ENCODE measurements at places on chromosomes 13 and 19.

- DNase-seq = no peak
Measured at GRCh38 chr13:32016631-32017030, 14.9 kb upstream of the FRY start.

- no peak for DNase-seq
Measured at GRCh38 chr13:33296793-33297425, 11.4 kb upstream of the STARD13 start.

DNA sequence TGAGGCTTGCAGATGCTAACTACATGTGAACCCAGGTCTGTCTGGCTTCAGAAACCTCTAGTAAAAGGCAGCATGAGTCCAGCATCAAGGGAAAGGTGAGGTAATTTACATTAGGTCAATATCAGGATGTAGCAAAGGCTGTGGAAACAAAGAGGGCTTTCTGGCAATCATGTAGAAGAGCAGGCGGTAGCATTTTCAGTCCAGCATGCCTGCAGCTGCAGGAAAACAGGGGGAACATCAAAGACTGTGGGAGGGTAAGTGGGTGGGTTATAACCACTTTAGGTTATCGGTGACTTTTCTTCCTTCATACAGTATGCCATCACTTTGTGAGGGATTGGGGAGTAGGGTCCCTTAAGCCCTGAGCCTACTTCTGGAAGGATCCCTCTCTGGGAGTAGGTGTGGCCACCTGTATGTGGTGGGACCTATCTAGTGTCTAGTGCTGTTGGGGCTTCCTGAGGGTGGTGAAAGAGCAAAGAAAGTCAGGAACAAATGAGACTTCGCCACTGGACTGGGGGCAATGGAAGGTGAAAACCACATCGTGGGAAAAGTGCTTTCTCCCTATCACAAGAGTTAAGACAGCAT is 10.8 kb downstream of the SUGP2 start:
- no peak for DNase-seq

DNA sequence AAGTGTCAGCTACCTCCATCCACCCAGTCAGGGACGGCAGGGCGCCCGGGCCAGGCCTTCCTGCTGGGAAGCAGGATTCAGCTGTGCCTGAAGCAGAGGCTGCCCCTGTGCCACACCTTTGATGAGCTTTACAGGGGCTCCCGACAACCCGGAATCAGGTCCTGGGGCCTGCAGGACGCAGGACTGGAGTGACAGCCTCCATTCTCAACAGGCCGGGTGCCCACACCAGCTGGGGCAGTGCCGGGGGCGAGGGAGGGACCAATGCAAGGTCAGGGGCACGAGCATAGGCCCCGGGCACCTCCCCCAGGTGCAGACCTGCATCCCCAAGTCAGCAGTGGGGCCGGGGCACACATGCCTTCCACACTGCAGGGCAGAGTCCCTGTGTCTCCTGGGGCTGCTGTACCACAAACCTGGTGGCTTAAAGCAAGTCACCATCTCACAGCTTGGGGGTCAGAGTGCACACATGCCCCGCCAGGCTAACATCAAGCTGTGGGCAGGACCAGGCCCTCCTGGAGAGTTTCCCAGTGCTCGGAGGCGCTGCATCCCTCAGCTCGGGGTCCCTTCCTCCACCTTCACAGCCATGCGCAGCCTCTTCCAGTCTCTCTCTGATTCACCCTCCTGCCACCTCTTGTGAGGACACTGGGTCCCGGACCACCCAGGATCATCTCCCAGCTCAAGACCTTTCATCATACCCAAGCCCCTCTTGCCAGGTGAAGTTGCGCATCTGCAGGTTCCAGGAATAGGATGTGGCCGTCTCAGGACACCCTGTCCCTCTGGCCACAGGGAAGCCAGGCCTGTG is 13.4 kb downstream of the UBXN6 start:
- no peak for DNase-seq

DNA sequence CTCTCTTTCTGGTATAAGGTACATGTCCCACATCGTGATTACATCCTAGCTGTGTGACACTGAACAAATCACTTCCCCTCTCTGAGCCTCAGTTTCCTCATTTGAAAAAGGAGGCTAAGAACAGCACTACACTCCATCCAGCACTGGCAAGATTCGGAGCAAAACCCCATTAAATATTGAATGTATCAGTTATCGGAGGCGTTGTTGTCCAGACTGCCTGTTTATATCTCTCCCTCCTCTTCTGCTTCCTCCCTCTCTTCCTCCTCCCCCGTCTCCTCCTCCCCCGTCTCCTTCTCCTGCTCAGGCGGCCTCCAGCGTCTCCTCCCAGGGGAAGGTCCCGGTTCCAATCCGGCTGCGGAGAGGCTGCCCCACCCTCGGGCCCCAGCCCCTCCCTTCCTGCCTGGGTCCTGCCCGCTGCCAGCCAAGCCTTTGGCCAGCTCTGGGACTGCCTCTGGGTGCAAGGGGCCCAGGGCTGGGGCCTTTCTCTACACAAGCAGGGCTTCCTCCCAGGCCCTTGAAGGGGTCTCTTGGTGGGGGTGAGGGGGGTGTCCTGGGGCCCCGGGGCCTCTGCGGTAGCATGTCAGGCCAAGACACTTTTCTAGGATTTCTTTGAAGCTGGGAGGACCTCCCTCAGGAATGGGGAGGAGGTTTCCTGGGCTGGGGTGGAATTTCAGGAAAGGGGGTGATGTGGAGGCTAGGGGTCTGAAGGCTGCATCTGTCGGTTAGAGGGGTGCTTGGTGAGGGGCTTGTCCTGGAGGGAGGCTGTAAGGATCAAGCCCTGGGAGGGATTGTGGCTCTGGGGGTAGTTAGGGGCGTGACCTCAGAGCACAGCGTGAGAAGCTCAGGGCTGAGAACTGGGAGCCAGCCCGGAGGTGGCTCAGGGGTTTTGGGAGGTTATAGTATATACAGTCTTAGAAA is 1.9 kb downstream of the RRAS start:
- DNase-seq = no peak

- DNase-seq = no peak
Measured at GRCh38 chr13:78601874-78602560, 1.3 kb downstream of the POU4F1 start.

DNA sequence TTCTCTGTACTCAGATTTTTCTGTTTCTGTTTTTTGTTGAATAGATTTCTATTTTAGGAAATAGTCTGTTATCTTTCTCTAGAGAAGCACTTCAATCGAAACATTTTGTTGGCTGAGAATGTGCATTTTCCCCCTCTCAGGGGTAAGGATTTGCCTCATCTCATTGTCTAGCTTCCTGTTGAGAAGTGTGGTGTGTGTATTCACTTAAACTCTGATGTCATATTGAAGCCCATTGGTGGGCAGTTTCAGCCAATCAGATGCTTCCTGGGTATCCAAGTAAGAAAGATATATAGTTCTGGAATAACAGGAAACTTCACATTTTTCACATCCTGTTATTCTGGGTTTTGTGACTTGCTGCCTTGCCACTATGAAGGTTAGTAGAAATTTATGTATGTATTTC is 87.6 kb downstream of the ARHGEF7 start:
- DNase-seq = peak; percentile 56

DNA sequence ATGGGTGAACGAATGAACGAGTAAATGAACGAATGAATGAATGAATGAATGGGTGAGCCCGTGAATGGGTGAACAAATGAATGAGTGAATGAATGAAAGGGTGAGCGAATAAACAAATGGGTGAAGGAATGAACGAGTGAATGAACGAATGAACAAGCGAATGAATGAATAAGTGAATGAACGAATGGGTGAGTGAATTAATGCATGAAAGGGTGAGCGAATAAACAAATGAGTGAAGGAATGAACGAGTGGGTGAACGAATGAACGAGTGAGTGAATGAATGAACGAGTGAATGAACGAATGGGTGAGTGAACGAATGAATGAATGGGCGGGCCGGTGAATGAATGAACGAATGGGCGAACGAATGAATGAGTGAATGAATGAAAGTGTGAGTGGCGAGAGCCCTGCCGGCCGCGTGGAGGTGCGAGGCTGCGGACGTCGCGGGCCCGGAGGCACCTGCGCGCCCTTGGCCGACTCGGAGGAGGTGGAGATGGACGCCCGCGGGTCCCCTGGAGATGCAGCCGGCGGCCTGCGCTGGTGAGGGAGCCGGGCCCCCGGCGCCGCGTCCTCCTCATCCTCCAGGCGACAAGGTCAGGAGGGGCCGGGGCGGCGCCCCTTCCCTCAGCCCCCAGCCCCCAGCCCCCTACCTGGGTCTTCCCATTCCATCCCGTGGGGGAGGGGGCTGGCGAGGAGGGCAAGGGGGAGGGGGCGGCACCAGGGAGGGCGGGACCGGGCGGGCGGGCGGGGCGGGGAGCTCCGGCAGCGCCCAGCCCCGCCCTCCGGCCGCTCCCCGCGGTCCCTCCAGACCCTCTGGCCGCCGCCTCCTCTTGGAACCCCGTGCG is 15.4 kb downstream of the ANKRD24 start:
- peak; percentile 54 for DNase-seq

DNA sequence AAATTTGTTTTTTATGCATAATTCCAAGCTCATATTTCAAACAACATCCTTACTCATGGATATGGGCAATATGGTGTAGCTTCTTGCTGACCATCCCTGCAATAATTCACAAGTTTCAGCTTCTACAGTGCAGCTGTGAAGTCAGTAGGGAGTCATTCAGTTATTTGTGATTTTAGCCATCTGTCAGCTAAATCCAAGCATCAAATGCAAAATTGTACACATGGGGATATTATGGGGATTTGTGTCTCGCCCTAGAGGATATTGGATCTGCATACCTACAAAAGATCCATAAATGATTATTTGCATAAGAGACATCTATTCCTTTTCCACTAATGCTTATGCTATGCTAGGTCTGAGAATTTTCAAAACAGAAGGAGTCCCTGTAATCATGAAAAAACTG is 217.9 kb upstream of the SLITRK5 start:
- DNase-seq = no peak

DNA sequence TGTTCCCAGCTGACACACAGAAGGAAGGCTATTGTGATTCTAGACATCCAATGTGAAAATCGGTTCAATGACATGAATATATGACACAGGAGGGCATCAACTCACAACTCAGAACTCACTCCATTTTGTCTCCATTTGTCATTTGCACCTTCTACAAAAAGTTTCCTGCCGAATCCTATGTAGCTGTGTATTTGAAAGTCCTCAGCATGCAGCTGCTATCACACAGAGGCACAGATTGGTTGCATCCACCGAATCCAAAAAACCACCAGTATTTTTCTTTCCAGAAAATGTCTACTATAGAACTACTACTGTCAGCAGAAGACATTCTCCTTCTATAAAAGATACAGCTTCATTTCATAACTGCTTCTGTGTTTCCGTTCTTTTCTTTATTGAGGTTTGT is 13.3 kb downstream of the PCDH9 start:
- no peak for DNase-seq

- no peak for DNase-seq
Measured at GRCh38 chr19:5447700-5448311, 7.4 kb upstream of the ZNRF4 start.

- no peak for DNase-seq
Measured at GRCh38 chr13:42113478-42113877, 65.0 kb downstream of the DGKH start.

GRCh38 chr13:49265822-49266221 is 18.1 kb downstream of the CDADC1 start:
- DNase-seq = no peak

- DNase-seq = no peak
Measured at GRCh38 chr13:64482373-64482772, 2747.8 kb downstream of the PCDH9 start.

GRCh38 chr19:46431824-46432223 is 3.1 kb upstream of the PNMA8C start:
- no peak for DNase-seq

GRCh38 chr13:48778610-48779009 is 124.9 kb downstream of the CYSLTR2 start:
- DNase-seq = no peak

DNA sequence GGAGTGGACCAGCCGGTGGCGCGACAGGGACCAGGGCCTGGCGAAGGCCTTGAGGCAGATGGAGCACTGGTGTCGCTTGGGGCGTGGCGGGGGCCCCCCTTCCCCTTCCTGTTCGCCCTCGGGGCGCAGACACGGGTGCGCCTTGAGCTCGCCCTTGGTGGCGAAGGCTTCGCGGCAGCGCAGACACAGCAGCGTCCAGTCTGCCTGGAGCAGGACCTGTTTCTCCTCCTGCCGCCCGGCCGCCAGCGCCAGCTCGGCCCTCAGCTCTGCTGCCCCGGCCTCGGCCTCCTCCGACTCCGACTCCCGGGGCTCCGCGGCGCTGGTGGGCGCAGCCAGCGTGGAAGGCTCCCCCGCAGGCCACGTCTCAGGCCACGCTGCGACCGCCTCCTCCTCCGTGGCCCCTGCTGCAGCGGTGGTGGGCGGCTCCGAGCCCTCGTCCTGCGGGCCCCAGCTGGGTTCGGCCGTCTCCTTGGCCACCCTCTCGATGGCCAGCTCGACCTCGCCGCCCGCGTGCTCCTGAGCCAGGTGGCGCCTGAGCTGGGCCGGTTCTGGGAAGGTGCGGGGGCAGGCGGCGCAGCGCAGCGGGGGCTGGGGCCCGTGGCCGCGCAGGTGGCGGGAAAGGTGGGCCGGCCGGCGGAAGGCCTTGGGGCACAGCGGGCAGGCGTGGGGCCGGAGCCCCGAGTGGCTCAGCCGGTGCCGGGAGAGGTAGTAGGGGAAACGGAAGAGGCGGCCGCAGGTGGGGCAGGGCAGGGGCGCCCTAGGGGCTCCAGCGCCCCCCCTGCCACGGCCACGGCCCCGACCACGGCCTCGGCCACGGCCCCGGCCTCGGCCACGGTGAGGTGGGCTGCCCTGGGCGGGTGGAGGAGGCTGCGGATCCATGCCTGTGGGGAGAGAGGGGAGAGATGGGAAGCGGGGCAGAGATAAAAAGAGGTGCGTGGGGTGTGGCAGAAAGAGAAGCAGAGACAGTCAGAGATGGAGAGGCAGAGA is 1.6 kb downstream of the ZNF579 start:
- no peak for DNase-seq

- no peak for DNase-seq
Measured at GRCh38 chr19:1244693-1245451, 3.3 kb downstream of the ATP5F1D start.
